Activated CD4-positive, alpha-beta memory T cell treated with anti-CD3 and anti-CD28 coated beads, Interleukin-2, amount 10 ng/mL, durations not matched to agents 7 days and 5 days (primary cell): ENCODE measurements at places on chromosomes 5 and 9. TPM values are rescaled to one million over a fixed set of nuclear protein-coding genes. Genes with fewer than 3 reads are reported as not detected.

DNA sequence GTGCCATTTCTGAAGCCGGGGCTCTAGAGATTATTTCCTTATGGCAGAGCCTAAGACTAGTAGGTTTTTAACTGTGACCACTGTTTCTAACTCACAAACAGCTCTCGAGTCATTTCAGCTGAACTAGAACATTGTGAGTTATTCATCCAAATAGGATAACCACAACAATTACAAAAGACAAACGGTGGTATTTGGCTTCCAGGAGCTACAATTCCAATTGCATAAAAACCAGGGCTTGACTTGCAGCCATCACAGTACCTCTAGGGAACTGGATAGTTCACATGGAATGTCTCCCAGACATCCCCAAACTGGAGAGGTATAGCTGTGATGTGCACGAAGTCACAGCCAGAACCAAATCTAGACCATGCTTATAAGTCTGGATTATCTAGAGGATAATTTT is 224.8 kb downstream of the FAM114A2 start:
- no peak overlapping the region for H3K4me3 ChIP-seq
- no peak overlapping the region for H3K27ac ChIP-seq
- H3K27me3 ChIP-seq = no peaks in the 10 kb centered on the region
- DNase-seq = no peak
- H3K36me3 ChIP-seq = no peaks in the 10 kb centered on the region
- H3K4me1 ChIP-seq = no peaks in the 10 kb centered on the region

DNA sequence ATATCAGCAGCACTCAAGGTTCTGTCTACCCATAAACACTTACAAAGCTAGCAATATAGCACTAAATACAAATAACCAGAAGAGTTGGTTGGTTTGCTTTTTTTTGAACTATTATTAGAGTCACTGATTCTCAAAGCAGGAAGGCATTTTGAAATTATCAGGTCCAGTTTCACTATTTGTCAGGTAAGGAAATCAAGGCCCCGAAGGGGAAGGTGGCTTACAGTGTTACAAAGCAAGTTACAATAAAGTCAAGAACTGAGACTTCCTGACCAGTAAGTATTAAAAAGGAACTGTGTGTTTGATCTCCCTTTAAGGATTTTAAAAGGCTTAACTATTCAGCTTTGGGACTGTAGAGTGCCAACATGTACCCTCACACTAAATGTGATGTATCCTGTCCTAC is 10.8 kb downstream of the C5orf15 start:
- H3K36me3 ChIP-seq = peaks cover 35% of the 10 kb centered on the region
- DNase-seq = no peak
- H3K27me3 ChIP-seq = no peaks in the 10 kb centered on the region

DNA sequence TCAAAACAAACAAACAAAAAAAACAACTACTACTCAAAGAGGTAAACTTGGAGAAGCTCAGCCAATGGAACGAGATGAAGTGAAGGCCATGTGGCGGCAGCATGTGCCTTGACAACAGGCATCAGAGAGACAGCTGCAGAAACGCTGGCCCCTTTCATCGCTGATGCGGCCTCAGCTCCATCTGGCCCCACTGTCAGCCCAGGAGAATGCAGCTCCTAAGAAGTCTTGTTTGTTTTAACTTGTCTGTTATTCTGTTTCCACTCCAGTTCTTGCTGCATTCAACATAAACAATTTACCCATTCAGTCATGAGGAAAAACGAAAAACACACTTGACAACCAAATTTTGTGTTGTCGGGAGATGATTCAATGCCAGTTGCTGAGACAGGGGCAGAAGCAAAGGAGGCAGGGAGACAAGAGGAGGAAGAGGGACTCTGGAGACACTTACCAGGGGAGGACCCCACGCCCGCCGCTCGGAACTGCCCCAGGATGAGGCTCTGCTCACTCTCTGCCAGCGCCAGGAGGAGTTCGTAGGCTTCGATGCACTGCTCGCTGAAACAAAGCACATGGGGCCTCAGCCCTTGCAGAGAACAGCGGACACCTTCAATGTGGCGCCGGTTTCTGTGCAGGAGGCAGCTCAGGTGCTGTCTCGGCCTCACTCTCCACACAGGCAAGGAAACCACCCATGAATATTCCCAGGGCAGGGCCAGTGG is 91.2 kb downstream of the DCP2 start:
- no peaks in the 10 kb centered on the region for H3K27me3 ChIP-seq
- H3K36me3 ChIP-seq = peaks cover 15% of the 10 kb centered on the region
- H3K4me3 ChIP-seq = no peak overlapping the region
- no peak overlapping the region for H3K27ac ChIP-seq
- no peak for DNase-seq
- peaks cover 10% of the 10 kb centered on the region for H3K4me1 ChIP-seq

DNA sequence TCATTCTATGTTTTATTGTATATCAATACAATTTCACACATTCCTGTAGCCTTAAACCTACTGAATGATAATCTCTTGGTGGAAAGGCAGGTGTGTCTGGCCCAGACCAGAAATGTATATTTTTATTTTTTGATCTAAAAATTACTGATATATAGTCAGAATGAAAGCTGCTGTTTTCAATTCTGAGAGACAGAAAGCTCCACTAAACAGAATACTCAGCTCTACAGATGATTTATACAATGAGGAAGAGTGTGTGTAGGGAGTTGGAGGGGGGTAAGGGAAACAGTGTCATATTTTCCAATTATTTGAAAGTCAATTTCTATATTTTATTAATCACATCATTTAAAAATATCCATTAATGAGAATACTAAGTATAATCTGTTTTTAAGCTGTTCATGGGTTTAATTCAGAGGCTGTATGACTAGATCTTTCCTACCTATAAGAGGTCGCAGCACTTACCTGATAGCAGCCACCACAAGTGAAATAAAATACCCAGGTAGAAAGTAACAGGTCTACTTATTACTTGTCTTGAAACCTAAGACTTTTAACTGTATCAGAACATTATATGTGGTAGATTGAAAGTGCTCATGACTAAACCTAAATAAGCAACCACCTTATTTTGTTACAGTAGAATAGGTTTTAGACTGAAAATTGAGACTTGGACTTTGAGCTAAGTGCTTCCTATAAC is 183.4 kb downstream of the TMC1 start:
- no peak for DNase-seq
- H3K4me1 ChIP-seq = no peaks in the 10 kb centered on the region
- H3K4me3 ChIP-seq = no peak overlapping the region
- H3K27ac ChIP-seq = no peak overlapping the region
- no peaks in the 10 kb centered on the region for H3K36me3 ChIP-seq

DNA sequence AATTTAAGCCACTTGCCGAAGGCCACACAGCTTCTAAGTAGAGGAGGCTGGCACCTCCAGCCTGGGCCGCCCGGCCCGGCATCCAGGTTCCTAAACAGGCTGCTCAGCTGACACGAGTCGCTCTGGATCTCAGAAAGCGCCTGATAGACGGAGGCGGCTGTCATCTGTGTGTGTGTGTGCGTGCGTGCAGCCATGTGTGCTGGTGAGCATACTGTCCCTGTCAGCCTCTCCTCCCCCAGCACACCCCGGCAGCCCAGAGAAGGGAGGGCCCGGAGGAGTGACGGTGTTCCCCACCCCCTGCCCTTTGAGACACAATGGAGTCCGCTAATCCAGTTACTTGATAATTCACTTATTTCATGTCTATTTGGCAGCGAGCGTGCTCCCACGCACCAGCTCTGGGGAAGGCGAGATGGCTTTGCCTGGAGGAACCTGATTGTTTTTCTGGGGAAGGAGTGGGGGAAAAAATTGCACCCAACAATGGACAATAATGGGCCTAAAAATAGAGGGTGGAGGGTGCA is 20.0 kb downstream of the NTNG2 start:
- peaks cover 20% of the 10 kb centered on the region for H3K27me3 ChIP-seq
- H3K4me3 ChIP-seq = no peak overlapping the region
- no peak for DNase-seq
- H3K4me1 ChIP-seq = no peaks in the 10 kb centered on the region

The KIF24 gene
- 8.6 TPM for total RNA-seq

The LRRC19 gene
- not detected for total RNA-seq

The OLFML2A gene
- not detected for total RNA-seq

The ADGRD2 gene
- not detected for total RNA-seq

The CTXN3 gene
- not detected for total RNA-seq
